ENCODE measurements at places on chromosomes 5 and 9.

DNA sequence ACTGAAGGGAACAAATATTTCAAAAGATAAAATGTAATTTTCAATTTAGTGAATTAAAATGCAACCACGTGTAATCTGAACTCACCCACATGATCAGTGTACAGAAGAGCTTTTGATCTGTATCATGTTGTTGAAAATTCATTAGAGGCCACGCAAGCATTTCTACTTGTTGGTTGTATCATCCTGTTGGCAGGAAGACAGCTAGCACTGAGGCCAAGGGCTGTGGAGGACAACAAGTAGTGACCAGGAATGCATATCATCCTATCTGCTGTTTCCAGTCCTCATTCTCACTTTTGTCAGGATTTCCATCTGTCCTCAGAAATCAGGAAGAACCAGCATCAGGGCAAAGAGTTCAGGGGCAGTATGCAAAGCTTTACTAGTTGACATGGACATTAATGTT, 29.9 kb upstream of the CKS2 start:
- DNase-seq = no peak

DNA sequence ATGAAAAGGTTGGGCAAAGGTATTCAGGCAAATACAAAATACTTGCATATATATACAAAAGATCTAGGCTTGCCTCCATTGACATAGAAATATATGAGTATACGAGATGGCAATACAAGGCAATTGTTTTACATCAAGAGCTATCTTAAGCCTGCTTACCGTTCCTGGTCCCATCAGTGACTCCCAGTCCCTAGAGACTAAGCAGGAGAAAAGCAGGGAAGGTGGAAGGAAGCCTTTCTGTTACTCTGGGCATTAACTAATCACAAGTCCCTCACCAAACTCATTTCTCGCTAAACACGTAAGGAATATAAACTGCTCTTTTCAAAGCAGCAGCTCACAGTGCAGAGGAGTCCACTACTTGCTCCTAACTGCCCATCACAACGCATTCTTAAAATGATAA, 125.2 kb downstream of the ZNF608 start:
- no peak for DNase-seq

- no peak for DNase-seq
These were observed 270.8 kb upstream of the DAPK1 start for GRCh38 chr9:87226896-87227295.

GRCh38 chr9:127876764-127877562, 512 bp downstream of the AK1 start:
- DNase-seq = no peak

- DNase-seq = no peak
These were observed 44.1 kb upstream of the IL17B start for GRCh38 chr5:149423049-149423793.

- DNase-seq = no peak
These were observed 100.8 kb upstream of the RANBP3L start for GRCh38 chr5:36402512-36402906.

GRCh38 chr9:36935332-36935731, 98.7 kb downstream of the PAX5 start:
- no peak for DNase-seq

DNA sequence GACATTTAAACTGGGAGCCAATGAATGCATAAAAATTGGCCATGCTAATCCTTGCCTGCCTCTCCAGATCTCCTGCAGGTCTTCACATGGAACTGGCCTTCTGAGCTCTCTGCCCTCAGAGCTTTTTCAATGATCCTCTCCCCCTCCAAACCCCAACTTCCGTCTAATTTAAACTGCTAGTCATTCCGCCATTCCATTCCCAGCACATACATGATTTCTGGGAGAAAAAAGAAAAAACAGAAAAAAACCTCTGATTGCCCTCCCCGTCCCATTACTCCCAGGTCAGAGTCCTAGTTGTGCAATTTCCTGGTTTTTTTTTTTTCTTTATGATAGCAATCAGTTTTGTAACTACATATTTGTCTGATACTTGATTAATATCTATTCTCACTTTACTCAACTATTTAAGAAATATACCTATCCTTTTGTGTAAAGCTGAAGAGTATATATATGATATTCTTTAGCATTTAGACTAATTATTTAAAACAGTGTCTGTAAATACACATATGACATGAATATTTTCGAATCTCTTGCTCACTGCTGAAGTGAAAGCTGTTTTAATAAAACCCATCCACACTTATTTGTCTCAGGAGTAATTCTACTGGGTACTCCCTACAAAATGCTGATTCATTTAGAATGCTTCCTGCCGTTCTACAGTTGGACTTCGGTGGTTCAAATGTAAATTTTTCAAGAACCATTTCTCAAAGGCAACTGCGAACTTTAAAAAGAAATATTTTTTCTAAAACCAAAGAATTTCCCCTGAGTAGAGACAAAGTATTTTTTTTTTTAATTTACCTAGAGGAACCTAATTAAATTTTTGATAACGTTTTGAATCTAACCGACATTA, 1.6 kb downstream of the HINT1 start:
- no peak for DNase-seq

GRCh38 chr5:54610197-54610944, 92.8 kb downstream of the SNX18 start:
- DNase-seq = peak; percentile 20

DNA sequence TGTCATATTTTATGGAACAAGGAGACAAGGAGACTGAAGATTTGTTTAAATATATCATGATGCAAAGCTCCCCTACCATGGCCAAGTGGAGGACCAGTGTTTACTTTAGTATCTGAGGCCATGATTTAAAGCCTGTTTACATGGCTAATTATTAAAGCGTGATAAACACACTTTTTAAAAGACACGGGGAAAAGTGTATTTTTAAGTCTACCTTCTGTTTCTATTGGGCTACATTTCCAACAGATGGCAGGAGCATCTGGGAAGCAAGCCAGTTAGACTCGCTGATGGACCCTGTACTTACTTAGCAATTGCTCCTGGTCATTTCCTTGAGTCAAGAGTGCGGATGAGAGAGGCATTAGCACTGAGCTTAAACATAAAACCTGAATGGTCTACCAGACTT, 480.3 kb upstream of the SEMA6A start:
- DNase-seq = no peak
